ENCODE measurements at places on chromosomes 1 and 21.

GRCh38 chr1:94281361-94282142 is 44.2 kb upstream of the ARHGAP29 start:
- DNase-seq: no peak

- DNase-seq: no peak
These were observed 24.4 kb downstream of the KRTAP10-1 start for GRCh38 chr21:44515359-44516165.

- DNase-seq: no peak
These were observed 15.5 kb downstream of the FMN2 start for GRCh38 chr1:240107058-240107684.

DNA sequence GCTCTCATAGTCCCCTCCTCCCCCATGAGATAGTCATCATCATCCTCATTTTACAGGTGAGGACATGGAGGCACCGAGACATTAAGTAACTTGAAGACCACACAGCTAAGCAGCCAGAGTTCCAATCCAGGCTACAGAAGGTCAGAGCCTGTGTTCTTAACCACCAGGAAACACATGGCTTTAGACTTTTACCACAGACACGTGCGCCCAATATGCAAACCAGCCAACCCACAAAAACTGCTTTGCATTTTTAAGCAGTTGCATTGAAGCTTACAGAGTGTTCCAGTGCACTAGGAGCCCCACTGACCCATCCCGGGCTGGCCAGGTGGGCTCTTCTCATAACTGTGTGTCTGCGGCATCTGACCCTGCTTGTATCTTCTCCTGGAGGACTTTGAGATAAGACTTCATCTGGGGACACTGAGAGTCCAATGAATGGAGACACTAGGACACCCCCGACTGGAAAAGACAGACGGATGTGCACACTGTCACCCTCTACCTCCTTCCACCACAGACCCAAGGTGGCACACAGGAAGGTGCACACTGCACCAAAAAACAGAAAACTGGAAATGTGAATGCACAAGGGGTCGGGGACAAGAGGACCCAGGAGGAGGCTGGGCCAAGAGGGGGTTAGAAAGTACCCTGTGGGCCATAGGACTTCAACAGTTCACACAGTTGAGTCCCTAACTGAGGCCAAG is 56.4 kb downstream of the ETS2 start:
- DNase-seq: no peak

- no peak for DNase-seq
These were observed 74.0 kb upstream of the DEPDC1 start for GRCh38 chr1:68570871-68571270.

- DNase-seq: no peak
These were observed 89.8 kb upstream of the KCNE2 start for GRCh38 chr21:34274001-34274400.

- no peak for DNase-seq
These were observed 3.1 kb upstream of the TXNIP start for GRCh38 chr1:145999321-146000024.

GRCh38 chr1:47555306-47555705 is 117.5 kb downstream of the FOXD2 start:
- no peak for DNase-seq

DNA sequence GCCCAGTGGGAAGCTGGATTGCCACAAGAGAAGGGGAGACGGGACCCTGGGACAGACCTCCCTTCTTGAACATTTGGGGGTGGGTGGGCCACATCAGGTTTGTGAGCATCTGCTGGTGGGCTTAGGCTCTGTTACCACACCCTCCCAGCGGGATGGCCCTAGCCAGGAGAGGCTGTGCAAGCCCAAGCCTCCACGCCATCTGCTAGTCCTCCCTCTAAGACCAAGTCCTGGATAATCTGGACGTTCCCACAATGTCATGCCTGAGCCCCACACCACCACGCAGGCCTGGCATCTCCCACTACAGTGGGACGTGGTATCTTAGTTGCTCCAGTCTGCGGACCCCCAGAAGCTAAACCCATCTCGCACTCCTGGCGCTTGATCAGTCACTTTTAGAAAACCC is 3.7 kb upstream of the IBA57 start:
- DNase-seq: no peak

- DNase-seq: no peak
These were observed 9.6 kb downstream of the ZBTB18 start for GRCh38 chr1:244060686-244061085.

DNA sequence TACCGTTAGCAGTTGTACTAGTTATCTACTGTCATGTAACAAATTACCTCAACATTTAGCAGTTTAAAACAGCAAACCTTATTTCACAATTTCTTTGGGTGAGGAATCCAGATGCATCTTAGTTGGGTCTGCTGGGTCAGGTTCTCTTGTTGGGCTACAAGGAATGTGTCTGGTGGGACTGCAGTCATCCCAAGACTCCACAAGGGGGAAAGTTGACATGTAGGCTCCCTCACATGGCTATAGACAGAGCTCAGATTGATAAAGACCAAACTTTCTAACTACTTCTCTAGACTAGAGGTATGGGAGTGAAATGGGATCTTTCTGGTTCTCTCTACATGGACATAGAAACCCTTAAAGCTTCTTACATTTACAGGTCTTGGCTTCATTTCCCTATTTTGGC is 160.9 kb downstream of the UCK2 start:
- DNase-seq: no peak

DNA sequence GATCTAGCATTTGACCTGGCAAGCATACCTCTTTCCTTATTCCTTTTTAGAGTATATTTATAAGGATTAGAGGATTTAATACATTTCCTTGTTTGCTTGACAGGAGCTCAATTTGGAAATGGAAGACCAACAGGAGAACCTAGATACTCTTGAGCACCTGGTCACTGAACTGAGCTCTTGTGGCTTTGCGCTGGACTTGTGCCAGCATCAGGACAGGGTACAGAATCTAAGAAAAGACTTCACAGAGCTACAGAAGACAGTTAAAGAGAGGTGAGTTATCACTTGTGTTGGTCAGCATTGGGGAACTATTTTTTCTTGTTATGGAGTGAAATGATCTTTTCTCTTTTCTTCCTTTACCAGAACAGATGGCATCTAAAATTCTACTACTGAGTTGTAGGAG is 123.4 kb upstream of the BMP8A start:
- DNase-seq: no peak

DNA sequence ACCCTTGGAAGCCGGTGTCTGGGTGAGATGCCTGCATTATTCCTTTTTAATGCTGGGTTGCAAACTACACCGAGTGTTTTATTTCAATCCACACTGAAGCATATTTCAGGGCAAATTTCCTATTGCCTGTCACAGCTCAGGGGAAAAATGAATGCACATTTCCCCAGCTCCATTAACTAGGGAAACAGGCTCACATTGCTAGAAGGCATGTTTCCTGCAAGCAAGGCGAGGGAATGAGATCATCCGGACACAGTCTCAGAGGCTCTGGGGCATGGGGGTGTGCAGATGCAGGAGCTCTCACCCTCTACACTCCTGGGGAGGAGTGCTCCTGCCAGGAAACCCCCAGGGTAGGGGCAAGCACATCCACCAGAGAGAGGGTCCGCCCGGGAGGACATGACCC is 24.6 kb downstream of the SYT2 start:
- no peak for DNase-seq

DNA sequence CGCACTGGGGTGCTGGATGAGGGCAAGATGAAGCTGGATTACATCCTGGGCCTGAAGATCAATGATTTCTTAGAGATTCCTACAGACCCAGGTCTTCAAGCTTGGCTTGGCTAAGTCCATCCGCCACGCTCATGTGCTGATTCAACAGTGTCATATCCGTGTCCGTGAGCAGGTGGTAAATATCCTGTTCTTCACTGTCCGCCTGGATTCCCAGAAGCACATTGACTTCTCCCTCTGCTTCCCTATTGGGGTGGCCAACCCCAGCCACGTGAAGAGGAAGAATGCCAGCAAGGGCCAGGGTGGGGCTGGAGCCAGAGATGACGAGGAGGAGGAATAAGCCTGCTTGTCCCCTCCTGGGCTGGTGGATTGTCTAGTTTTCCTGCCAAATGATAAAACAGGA is 2.2 kb upstream of the CBR3 start:
- DNase-seq: no peak

GRCh38 chr1:22786101-22786500 is 75.5 kb downstream of the EPHB2 start:
- no peak for DNase-seq

- DNase-seq: no peak
These were observed 19.0 kb upstream of the TLCD4 start for GRCh38 chr1:95098196-95098595.

- DNase-seq: no peak
These were observed 27.7 kb upstream of the DMBX1 start for GRCh38 chr1:46461809-46462448.

- DNase-seq: no peak
These were observed 615 bp upstream of the MRPS15 start for GRCh38 chr1:36464605-36465393.

DNA sequence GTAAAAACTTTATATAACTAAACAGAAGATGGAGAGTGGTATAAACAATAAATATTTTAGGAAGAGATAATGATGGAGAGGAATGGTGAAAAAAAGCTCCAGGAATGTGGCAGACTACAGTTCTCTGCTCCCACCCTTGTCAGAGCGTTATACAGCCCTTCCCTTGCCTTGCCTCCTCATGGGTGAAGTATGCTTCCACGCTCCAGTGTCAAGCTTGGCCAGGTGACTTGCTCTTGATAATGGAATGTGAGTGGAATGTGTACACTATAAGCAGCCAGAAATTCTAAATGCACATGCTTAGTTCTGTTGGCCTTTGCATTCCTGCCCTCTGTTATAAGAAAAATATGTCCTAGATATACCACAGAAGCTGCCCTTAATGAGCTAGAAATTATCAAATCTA is 24.7 kb upstream of the POGK start:
- DNase-seq: no peak

DNA sequence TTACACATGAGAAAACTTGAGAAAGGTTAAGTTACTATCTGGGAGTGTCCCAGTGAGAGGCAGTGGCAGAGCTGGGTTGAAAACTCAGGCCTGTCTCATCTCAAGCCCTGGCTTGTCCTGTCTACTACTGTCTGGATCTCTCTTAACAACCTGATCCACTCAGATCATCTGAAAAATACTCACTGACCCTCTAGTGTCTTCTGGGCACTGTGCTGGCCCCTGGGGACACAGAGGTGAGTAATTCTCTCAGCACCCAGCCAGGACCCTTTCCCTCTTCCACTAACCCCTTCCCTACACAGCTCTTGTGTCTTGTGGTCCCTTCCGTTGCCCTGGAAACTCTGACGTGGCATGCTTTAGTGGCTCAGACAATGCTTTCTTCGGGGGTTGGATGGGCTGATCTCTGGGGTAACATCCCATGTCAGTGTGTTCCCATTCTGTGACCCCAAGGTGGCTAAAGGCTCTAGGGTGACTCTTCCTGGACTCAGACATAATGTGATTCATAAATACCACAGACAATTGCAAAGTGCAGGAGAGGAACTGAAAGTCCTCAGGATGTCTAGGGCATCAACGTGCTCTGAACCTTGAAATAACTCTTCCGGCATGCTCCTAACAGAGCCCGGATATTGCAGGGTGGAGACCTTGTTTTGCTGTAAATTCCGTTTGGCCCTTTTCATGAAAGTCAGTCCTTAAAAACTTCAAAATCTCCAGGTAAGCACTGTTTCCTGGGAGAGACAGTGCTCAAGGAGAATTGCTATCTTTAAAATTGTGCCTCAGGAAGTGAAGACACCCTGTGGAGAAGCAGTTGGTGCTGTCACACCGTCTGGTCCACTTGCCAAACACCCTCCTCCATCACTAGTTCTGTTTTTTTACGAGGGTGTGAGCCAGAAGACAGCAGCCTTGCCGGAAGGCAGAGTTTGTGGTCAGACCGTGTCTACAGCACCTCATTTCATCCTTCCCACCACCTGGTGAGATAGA is 4.0 kb downstream of the SHISAL2A start:
- DNase-seq: no peak

DNA sequence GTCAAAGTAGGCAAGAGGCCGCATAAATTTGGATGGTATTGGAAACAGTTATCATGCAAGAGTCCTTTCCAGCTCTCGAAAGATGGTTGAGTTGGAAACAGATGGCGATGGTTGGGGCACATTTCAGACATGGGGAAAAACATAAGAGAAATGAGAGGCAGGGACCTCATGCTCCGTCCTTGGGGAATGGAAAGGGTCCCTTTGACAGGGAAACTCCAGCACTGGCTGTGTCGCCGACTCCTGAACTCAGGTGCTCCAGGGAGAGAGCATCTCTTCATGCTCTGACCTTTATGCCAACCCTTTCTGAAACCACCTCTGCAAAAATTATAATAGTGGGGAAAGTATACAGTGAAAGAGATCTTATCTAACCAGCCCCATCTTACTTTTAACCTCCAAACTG is 36.8 kb upstream of the COL6A2 start:
- no peak for DNase-seq

GRCh38 chr1:153513023-153513422 is 22.8 kb downstream of the S100A6 start:
- no peak for DNase-seq

DNA sequence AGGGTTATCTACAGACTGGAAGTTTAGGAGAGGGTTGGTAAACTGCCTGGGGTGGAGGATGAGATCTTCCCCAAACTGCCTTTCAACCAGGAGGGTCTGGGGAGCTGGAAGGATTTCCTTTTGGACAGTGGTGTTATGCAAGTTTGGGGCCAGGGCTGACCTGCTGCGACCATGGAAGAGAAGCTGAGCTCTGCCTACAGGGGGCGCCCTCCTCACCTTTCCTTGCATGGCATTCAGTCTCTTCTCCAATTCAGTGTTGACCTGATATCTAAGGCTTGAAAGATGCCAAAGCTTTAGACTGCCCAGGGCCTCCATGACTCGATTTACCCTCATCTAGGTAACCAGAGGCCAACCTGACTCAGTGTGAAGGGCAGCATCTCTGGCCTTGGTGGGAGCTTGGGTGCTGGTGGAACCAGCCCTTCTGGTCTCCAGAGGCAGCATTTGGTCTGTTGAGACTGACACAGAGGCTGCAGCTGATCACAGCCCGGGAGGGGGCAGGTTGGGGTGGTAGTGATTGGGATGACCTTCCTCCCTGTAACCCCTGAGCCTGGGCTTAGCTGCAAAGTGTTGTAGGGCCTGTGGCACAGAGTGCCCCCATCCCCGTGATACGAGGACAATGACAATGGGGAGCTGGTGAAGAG is 170.0 kb downstream of the GRIK3 start:
- no peak for DNase-seq

GRCh38 chr1:65525266-65526048 is 105.0 kb downstream of the LEPR start:
- DNase-seq: no peak

GRCh38 chr21:44603911-44604310 is 3.5 kb downstream of the KRTAP10-7 start:
- no peak for DNase-seq

DNA sequence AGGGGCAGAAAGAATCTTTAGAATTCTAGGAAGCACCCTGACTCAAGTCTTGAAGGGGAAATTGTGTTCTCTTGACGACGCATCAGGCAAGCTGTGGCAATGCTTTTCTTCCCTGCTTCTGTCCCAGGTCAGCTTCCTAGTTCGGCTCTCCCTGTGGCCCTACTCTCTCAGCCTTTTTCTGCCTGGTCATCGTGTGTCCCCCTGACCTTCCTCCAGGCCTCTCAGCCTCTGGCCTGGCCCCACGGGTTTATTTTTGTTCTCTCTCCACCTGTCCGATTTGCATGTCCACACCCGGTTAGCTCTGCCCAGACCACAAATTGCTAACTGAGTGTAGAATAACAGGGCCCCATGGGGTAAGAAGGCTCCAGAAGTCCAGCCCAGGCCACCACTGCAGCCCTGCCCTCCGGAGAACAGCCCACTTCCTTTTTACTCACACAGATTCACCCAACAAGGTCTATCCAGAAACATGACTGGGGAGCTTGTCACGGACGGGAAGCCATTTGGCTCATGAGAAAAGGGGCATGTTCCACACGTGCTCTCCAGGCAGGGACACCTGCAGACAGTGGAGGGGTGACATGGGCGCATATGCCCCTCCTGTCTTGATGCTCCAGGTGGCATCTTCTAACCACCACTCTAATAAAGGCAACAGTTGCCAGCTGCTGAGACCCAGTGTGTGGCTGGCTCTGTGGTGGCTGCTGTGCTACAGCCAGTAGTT is 9.8 kb downstream of the KCNN3 start:
- no peak for DNase-seq

All from cerebellar nuclear complex (tissue), 1 donor.